ENCODE measurements at places on chromosomes 1 and 21.

GRCh38 chr1:108880850-108881249 is 4.1 kb downstream of the GPSM2 start:
- DNase-seq = no peak

GRCh38 chr1:220750131-220750515 is 2.0 kb downstream of the MTARC2 start:
- DNase-seq = no peak

DNA sequence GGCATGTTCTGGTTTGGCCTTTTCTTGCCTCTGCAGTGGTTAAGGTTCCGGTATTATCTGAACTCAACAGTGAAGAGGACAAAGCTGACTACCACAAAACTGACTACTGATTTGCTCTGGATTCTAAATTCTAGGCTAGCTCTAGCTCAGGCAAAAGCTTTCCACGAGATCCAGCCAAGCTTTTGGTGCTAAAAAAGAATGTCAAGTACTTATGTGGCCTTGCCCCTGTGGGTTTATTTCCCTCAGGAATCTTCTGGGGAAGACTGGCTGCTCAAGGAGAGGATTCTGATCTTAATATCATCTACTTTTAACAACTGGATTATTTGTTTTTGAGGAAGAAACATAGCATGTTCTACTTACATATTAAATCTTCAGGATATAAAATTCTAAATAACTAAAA is 26.1 kb upstream of the MTMR11 start:
- no peak for DNase-seq

GRCh38 chr1:64675718-64676345 is 69.0 kb upstream of the RAVER2 start:
- DNase-seq = no peak

GRCh38 chr1:76832521-76832920 is 34.8 kb upstream of the ST6GALNAC5 start:
- DNase-seq = no peak

DNA sequence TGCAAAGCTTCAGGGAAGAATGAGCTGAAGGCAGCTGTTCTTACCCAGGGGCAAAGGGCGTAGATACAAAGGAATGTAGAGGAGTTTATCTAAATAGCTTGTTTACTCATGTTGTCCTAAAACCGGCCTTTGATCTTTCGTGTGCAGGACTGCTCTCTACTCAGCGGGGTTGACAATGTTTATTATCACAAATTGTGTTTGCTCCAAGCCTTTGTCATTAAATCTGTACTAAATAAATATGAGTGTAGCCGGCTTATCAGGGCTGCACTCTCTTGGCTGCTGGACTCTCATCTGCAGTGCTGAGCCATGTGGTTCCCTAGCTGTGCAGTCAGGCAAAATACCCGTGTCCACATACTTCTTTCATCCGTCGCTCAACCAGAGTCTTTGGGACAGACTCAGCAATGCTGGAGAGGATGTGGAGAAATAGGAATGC is 199.0 kb downstream of the LBR start:
- DNase-seq = no peak

- DNase-seq = no peak
These were observed 21.5 kb downstream of the OLIG2 start for GRCh38 chr21:33047231-33047630.

DNA sequence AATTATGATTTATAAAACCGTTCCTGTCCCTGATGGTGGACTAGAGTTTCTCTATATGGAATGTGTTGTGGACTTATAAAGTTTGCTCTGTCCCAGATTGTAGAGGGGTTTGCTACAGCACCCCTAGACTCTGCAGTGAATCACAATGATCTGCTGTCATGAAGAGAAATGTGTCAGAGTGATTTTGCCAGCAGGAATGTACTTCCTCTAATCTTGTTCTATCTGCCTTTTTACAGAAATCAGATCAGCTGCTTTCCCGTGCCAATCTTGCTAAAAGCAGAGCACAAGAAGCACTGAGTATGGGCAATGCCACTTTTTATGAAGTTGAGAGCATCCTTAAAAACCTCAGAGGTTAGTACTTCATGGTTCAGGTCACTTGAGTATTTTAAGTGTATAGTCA is 52.0 kb downstream of the LAMC2 start:
- DNase-seq = no peak

DNA sequence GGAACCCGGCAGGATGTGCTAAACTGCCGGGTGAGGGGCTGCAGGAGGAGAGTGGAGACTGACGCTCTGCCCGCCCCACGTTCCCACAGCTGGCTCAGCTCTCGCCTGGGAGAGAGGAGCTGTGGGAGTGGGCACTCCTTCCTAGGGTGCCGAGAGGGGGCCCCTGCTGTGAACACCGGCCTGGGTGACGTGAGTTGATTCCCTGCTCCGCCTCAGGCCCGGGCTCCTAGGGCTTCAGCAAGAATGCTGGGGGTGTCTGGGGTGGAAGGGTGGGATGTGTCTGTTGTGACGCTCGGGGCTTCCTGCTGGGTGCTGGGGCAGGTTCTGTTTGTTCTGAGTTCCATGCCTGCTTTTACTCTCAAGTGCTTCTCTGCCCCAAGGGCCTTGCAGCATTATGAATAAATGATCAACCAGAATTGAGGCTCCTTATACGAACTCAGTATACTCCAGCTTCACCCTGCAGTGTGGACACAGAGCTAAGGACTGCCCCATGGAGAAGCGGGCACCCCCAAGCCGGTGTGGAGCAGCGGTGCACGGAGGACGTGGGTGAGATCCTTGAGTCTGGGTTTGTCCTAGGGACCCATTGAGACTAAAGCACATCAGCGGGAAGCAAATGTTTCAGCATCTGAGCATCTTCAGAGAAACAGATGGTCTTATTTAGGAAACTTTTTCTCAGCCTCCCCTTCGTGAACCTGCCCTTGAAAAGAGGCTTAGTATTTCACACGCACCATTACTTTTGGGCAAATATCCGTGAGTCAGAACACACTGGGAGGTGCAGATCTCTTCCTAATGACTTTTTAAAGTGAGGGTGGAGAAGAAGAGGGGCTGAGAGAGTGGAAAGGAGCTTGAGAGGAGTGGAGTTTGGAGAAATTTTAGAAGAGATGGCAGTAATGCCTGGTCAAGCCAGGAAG is 41.7 kb downstream of the SYT6 start:
- DNase-seq = no peak

DNA sequence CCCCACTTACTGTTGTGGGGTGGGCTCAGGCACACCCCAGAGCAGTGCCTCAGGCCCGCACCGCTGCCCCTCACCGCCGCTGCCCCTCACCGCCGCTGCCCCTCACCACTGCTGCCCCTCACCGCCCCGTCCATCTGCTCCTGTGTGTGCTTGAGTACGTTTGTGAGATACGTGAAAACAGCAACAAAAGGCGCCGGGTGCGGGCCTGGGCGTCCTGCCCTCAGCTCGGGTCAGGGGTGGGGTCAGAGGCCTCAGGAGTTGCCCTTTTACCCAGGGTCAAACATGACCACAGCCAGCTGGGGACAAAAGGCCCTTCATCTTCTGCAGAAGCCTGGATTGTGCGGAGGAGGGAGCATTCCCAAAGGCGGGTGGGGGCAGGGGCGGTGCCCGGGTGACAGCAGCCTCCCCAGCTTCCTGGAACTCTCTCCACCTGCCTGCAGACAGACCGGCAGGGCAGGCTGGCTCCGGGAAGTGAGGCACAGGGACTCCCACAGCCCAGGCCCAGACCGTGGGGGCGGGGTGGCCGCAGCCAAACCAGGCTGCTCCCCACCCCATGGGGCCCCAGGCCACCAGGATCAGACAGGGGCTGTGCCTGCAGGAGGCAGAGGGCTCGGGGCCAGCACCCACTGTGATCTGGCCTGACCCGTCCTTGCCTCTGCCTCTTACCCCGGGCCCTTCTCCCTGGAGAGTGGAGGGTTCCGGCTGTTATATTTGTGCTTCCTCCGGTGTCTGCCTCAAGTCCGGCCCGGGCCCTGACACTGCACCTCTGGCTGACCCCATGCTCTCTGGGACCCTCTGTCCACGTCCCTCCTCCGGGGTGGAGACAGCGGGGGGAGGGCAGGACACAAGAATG is 2.3 kb upstream of the VWA1 start:
- DNase-seq = peak; percentile 24

DNA sequence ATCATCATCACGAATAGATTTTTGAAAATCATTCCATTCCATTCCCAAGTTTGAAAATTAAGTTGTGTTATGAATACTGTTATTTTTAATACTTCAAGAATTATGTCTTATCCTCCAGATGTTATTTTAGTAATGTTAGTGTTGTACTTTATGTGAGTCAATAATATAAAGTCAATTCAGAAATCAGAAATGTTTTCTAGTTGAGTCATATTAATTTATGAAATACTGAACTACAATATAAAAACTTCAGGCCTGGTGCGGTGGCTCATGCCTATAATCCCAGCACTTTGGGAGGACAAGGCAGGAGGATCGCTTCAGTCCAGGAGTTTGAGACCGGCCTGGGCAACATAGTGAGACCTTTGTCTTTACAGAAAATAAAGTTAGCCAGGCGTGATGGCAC is 38.4 kb upstream of the GPR25 start:
- no peak for DNase-seq

- no peak for DNase-seq
These were observed 282.9 kb downstream of the PTPRU start for GRCh38 chr1:29519108-29519787.

DNA sequence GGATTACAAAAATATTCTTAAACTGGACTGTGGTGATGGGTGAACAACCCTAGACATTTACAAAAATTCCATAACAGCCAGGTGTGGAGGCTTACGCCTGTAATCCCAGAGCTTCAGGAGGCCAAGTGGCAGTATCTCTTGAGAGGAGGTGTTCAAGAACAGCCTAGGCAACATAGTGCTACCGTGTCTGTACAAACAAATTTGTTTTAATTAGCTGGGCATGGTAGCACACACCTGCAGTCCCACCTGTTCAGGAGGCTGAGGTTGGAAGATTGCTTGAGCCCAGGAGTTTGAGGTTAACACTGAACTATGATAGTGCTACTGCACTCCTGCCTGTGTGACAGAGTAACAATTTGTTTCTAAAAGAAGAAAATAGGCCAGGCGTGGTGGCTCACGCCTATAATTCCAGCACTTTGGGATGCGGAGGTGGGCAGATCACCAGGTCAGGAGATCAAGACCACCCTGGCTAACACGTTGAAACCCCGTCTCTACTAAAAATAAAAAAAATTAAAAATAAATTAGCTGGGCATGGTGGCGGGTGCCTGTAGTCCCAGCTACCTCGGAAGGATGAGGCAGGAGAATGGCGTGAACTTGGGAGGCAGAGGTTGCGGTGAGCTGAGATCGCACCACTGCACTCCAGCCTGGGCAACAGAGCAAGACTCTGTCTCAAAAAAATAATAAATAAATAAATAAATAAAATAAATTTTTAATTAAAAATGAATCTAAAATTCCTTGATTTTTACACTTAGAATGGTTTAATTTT is 37.1 kb downstream of the ARID4B start:
- no peak for DNase-seq

DNA sequence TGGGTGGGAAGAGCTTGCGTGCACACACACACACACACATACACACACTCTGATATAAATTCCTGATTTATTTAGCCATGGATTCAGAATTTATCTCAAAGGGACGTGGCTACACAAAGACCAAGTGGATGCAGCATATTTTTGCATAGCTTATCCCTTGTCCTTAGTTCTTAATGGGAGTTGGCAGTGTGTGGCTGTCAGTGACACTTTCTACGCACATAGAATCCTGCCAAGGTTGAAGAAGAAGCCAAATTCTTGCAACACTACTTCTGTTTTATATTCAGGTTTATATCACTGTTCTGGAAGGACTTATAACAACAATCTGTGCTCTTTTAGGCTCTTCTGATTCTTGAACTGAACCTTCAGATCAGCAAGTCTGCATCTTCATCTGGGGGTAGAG is 292.7 kb downstream of the CAMTA1 start:
- no peak for DNase-seq

DNA sequence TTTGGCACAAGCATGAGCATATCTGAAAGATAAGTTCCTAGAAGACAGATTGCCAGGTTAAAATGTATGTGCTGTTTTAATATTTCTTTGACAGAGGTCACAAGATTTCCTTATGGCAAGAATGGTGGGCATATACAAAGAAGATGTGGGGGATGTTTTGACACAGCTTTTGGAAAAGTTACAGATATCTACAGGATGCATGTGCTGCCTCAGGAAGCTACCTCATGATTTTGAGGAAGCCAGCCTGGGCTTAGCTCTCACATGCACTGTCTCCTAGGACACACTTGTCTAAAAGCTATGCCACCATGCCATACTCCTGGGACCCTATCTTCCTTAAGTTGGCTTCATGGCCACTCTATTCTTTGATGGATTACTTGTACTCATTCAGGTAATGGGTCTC is 99.9 kb downstream of the C1orf94 start:
- DNase-seq = no peak

DNA sequence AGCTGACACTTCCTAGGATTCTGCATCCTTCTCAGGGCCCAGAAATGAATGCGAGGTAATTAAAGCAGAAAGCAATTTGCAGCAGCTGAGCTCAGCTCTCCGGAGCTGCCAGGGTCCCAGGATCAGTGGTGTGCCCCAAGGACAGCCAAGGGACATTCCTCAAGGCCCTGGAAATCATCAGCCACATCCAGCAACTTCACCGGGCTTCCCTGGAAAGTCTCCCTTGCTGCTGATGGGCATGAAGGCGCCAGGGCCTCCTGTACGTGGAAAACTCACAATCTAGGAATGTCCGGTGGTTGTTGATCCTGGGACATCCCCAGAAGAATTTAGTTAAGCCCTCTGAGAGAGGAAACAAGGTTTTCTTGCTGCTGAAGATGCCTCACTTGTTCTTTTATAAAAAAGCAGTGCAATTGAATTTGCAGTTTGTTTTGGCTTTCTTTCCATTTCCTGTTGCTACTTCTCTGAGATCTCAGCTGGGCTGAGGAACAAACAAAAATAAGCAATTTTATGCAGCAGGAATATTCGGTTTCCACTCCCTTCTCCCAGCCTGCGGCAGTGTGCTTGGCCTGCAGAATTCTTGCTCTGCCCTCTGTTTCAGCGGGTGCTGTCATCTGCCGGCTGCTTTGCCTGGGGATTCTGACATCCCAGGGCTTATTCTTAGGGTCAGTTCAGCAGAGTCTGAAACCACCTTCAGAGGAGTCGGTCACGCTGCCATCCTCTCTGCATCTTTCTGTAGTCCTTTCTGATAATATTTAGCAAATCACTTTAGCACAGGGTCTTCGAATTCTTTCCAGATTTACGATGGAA is 85.9 kb downstream of the TCP10L start:
- no peak for DNase-seq

GRCh38 chr1:94522304-94522703 is 19.3 kb downstream of the F3 start:
- peak; percentile 14 for DNase-seq

DNA sequence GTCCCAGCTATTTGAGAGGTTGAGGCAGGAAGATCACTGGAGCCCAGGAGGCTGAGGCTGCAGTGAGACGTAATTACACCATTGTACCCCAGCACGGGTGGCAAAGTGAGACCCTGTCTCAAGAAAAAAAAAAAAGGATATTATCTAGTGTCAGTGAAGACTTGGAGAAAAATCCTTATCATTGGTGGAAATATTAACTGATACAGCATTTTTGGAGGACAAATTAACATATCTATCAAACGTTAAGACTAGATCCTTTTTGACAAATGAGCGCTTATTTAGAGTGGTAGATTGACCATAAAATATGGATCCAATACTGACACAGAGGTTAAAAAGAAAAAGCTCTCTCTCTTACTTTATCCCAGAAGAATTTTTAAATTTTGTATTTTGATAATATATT is 35.2 kb upstream of the DYRK1A start:
- DNase-seq = no peak
